ENCODE measurements at places on chromosomes 3 and 15. TPM values are rescaled to one million over a fixed set of nuclear protein-coding genes. Genes with fewer than 3 reads are reported as not detected.

The ARHGAP31 gene
- polyA plus RNA-seq: 7.7 TPM

The PLA2G4E gene
- not detected for polyA plus RNA-seq

The CMTM8 gene
- polyA plus RNA-seq: 0.15 TPM

The FEZF2 gene
- not detected for polyA plus RNA-seq

The FOXL2 gene
- 0.07 TPM for polyA plus RNA-seq

The RLBP1 gene
- polyA plus RNA-seq: not detected

GRCh38 chr3:4506559-4507023, 13.4 kb downstream of the ITPR1 start:
- H3K27me3 ChIP-seq: no peaks in the 10 kb centered on the region
- no peak overlapping the region for H3K4me3 ChIP-seq
- no peak for DNase-seq

DNA sequence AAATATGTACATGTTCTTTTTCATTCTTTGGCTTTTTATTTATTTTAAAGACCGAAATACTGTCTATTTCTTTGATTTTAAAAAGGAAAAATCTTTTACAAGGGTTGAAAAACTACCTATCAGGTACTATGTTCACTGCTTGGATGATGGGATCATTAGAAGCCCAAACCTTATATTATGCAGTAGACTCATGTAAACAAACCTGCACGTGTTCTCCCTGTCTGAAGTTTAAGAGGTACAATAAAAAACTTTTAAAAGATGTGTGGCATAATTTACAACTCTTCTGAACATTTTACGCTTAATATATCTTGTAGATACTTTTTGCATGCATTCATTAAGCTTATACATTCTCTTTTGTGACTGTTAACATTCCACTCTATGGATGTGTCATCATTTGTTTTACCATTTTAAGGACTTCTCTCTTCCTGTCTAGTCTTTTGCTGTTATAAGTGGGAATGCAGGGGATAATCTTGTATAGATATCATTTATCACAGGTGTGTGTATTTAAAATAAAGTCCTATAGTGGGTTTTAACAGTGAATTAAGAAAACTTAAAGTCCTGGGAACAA, 6.2 kb downstream of the MGA start:
- peak; percentile 72 for DNase-seq
- H3K27me3 ChIP-seq: no peaks in the 10 kb centered on the region
- H3K27ac ChIP-seq: no peak overlapping the region
- peaks cover 9% of the 10 kb centered on the region for H3K4me1 ChIP-seq
- H3K36me3 ChIP-seq: peaks cover 6% of the 10 kb centered on the region

- no peaks in the 10 kb centered on the region for H3K27me3 ChIP-seq
- no peak overlapping the region for H3K4me3 ChIP-seq
- no peak overlapping the region for H3K27ac ChIP-seq
- no peaks in the 10 kb centered on the region for H3K36me3 ChIP-seq
- no peaks in the 10 kb centered on the region for H3K4me1 ChIP-seq
Observed at GRCh38 chr3:66066963-66067617, 28.4 kb upstream of the MAGI1 start.

DNA sequence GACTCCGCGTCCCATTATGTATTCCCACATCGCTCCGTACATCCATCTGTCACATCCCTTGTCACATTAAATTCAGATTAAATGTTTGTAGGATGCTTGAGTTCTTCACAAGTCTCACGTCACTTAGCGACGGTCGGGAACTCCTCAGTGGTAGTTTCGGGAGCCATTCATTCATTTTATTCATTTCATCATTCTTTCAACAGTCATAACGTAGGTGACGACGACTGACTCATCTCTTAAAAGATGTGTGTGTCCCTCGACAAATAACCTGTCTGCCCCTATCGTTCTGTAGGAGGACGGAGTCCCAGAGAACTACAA, 272 bp upstream of the SRPRB start:
- H3K36me3 ChIP-seq: peaks cover 2% of the 10 kb centered on the region
- H3K4me1 ChIP-seq: no peaks in the 10 kb centered on the region
- 0 out of 2 replicates have a peak, but pooled peaks cover 2% of the 10 kb centered on the region for H3K27me3 ChIP-seq

DNA sequence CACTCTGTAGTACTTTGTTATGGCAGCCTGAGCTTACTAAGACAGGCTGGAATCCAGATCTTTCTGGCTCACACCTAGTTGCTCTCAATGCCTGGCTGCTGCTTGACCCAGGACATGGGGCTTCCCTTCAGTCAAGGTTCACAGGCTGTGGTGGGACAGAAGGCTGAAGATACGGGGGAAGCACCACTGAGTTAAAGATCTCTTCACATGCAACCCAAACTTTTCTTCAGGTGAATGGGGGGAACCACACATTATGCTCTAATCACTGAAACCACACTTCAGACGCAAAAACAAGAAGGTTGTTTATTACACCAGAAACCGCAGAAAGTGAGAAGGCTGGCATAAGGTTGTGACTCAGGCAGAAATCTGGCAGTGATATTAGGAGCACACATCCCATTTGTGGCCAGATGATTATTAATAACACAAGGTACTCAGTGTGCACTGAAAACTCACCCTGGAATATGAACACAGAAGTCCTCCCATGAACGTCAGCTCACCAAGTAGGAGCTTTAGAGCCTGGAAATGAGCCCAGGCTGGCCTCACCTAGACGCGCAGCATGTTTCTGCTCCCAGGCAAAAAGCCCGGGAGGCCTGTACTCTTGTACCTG, 230.5 kb upstream of the CHRNA7 start:
- H3K4me3 ChIP-seq: no peak overlapping the region
- no peaks in the 10 kb centered on the region for H3K27me3 ChIP-seq
- no peak overlapping the region for H3K27ac ChIP-seq
- H3K36me3 ChIP-seq: no peaks in the 10 kb centered on the region
- DNase-seq: no peak

- H3K36me3 ChIP-seq: peaks cover 2% of the 10 kb centered on the region
- DNase-seq: no peak
- H3K27me3 ChIP-seq: no peaks in the 10 kb centered on the region
- peaks cover 9% of the 10 kb centered on the region for H3K4me1 ChIP-seq
- no peak overlapping the region for H3K4me3 ChIP-seq
Observed at GRCh38 chr15:99142562-99142961, 37.7 kb downstream of the SYNM start.

- H3K4me3 ChIP-seq: no peak overlapping the region
- peak overlapping the region; percentile 54 for H3K27ac ChIP-seq
- peaks cover 25% of the 10 kb centered on the region for H3K4me1 ChIP-seq
- no peaks in the 10 kb centered on the region for H3K27me3 ChIP-seq
- DNase-seq: no peak
- H3K36me3 ChIP-seq: no peaks in the 10 kb centered on the region
Observed at GRCh38 chr3:151901644-151902285, 28.3 kb downstream of the SUCNR1 start.

GRCh38 chr15:74040109-74040850, 42.1 kb downstream of the GOLGA6A start:
- H3K36me3 ChIP-seq: peaks cover 12% of the 10 kb centered on the region
- peak; percentile 98 for DNase-seq
- H3K27me3 ChIP-seq: no peaks in the 10 kb centered on the region
- peak overlapping the region; percentile 83 for H3K27ac ChIP-seq
- H3K4me3 ChIP-seq: no peak overlapping the region
- peaks cover 30% of the 10 kb centered on the region for H3K4me1 ChIP-seq

- no peak overlapping the region for H3K27ac ChIP-seq
- no peak overlapping the region for H3K4me3 ChIP-seq
- no peaks in the 10 kb centered on the region for H3K4me1 ChIP-seq
- DNase-seq: no peak
- no peaks in the 10 kb centered on the region for H3K27me3 ChIP-seq
Observed at GRCh38 chr3:115423170-115423569, 200.1 kb upstream of the GAP43 start.

DNA sequence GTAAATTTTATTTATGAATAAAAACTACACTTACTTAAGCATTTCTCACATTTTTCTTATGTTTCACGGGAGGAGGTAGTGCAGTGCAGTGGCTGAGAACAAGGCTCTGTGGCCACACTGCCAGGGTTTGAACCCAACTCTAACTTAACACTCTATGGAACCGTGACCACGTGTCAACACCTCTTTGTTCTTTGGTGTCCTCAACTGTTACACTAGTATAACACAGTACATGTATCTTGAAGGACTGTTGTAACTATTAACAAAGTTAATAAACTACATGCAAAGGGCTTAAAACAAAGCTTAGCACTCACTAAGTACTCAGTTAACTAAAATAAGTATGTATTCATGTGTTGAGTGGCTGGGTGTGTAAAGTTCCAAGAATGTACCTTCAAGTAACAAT, 19.5 kb downstream of the CD47 start:
- no peaks in the 10 kb centered on the region for H3K27me3 ChIP-seq
- 0 out of 2 replicates have a peak, but pooled peaks cover 2% of the 10 kb centered on the region for H3K4me1 ChIP-seq
- no peak overlapping the region for H3K4me3 ChIP-seq

GRCh38 chr3:119862616-119863015, 80.7 kb downstream of the NR1I2 start:
- DNase-seq: no peak
- H3K4me1 ChIP-seq: peaks cover 2% of the 10 kb centered on the region
- no peak overlapping the region for H3K4me3 ChIP-seq
- H3K27ac ChIP-seq: no peak overlapping the region
- peaks cover 9% of the 10 kb centered on the region for H3K36me3 ChIP-seq
- no peaks in the 10 kb centered on the region for H3K27me3 ChIP-seq

GRCh38 chr3:188890572-188891270, 281.1 kb upstream of the TPRG1 start:
- H3K27ac ChIP-seq: no peak overlapping the region
- no peaks in the 10 kb centered on the region for H3K27me3 ChIP-seq
- peak; percentile 84 for DNase-seq
- H3K4me3 ChIP-seq: no peak overlapping the region
- H3K4me1 ChIP-seq: peaks cover 8% of the 10 kb centered on the region

GRCh38 chr3:54206874-54207273, 84.5 kb downstream of the CACNA2D3 start:
- H3K27ac ChIP-seq: no peak overlapping the region
- no peaks in the 10 kb centered on the region for H3K36me3 ChIP-seq
- no peak overlapping the region for H3K4me3 ChIP-seq
- DNase-seq: no peak

- H3K4me1 ChIP-seq: no peaks in the 10 kb centered on the region
- no peaks in the 10 kb centered on the region for H3K27me3 ChIP-seq
- no peak overlapping the region for H3K4me3 ChIP-seq
- H3K27ac ChIP-seq: no peak overlapping the region
Observed at GRCh38 chr3:112167758-112168157, 34.7 kb upstream of the GCSAM start.

GRCh38 chr3:17088017-17088416, 203.3 kb downstream of the PLCL2 start:
- no peak overlapping the region for H3K4me3 ChIP-seq
- no peak for DNase-seq
- H3K36me3 ChIP-seq: no peaks in the 10 kb centered on the region
- H3K27me3 ChIP-seq: no peaks in the 10 kb centered on the region

GRCh38 chr3:152403632-152404066, 134.9 kb downstream of the MBNL1 start:
- no peak overlapping the region for H3K4me3 ChIP-seq
- H3K27ac ChIP-seq: no peak overlapping the region
- H3K36me3 ChIP-seq: no peaks in the 10 kb centered on the region
- no peaks in the 10 kb centered on the region for H3K27me3 ChIP-seq

GRCh38 chr3:179729981-179730380, 77.1 kb downstream of the USP13 start:
- DNase-seq: no peak
- peaks cover 7% of the 10 kb centered on the region for H3K36me3 ChIP-seq
- no peak overlapping the region for H3K4me3 ChIP-seq
- peaks cover 1% of the 10 kb centered on the region for H3K4me1 ChIP-seq
- H3K27ac ChIP-seq: no peak overlapping the region
- no peaks in the 10 kb centered on the region for H3K27me3 ChIP-seq

GRCh38 chr15:71251584-71252043, 136.3 kb downstream of the THSD4 start:
- H3K36me3 ChIP-seq: peaks cover 9% of the 10 kb centered on the region
- no peak overlapping the region for H3K27ac ChIP-seq
- peaks cover 18% of the 10 kb centered on the region for H3K4me1 ChIP-seq
- H3K4me3 ChIP-seq: no peak overlapping the region
- DNase-seq: no peak

GRCh38 chr3:8246070-8246469, 255.6 kb upstream of the LMCD1 start:
- DNase-seq: no peak
- H3K27ac ChIP-seq: no peak overlapping the region
- no peaks in the 10 kb centered on the region for H3K4me1 ChIP-seq
- H3K36me3 ChIP-seq: no peaks in the 10 kb centered on the region
- no peak overlapping the region for H3K4me3 ChIP-seq

Measured in IMR-90 (cell line).